Activated T-cell treated with anti-CD3 and anti-CD28 coated beads for 4 hours (primary cell): ENCODE measurements at places on chromosomes 16 and 17.

GRCh38 chr16:21628772-21629171, 23.6 kb downstream of the IGSF6 start:
- DNase-seq = no peak

DNA sequence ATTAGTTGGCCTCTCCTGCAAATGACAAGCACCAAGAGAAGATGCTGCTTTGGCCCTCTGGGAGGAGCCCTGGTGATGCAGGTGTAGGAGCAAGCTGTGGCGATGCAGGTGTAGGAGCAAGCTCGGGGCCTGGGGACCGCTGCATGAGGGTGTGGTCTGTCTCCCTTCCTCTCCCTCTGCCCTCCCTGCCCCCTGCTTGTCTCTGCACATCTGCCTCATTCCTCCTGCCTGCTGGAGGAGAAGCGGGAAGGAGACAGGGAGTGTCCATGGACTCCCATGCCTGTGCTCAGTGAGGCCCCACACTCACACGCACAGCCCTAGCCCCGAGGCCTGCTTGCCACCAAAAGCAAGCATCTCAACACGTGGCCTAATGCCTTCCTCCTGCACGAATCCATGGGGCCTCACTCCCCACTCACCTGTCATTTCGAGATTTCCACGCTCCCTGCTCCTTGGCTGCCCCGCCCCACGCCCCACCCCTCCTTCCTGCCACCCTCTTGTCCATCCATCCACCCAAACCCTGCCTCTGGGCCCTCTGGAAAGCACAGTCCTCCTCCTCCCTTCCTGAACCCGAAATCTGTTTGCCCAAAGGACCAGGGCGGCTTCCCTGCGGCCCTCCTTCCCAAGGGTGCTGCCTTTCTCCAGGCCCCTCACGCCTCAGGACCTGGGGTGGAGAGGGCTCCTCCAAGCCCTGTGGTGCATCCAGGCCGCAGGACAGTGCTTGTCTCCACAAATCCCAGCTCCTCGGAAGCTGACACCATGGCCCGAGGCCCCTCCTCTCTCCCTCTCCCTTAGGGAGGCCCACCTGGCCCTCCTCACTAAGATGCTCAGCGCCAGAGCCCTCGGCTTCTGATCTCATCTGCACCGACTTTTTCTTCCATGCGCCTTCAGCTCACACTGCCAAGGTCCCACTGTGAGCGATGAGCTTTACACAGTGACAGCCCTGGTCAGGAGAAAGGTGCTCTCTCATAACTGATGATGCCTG, 11.8 kb upstream of the ALDH3A1 start:
- DNase-seq = no peak

- no peak for DNase-seq
These were observed 742 bp upstream of the FBXO31 start for GRCh38 chr16:87384162-87384874.

- DNase-seq = no peak
These were observed 15.5 kb downstream of the SLC38A10 start for GRCh38 chr17:81279278-81280275.

GRCh38 chr17:5429191-5429887, 9.4 kb downstream of the RPAIN start:
- no peak for DNase-seq

DNA sequence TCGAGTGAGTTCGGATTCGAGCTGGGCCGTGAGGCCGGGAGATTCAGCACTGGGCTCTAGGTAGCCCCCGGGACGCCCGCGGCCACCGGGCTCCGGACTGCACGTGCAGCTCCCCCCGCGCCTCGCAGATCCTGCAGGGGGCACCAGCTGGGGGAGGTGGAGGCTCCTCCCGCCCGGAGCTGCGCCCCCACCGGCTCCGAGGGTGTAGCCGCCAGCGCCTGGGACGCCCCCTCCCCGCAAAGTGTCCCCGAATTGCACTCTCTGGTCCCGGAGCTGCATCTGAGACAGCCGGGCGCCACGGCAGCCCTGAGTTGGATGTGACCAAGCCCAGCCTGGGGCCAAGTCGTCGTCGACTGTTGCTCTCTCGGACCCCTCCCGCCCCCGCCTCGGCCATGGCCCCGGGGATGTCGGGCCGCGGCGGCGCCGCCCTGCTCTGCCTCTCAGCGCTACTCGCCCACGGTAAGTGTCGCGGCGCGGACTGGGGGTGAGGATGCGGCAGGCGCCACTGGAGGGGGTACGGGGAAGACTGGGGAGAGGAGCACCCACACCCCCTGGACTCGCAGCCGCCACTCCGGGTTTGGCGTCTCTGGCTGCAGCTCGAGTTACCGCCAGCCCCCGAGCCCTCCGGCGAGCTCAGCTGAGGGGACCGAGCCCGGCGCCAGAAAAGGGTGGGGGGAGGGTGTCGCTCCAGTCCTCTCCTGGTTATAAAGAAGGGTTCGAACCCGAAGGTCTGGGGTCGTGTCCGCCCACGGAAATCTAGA, 1.5 kb downstream of the TMEM132E start:
- peak; percentile 5 for DNase-seq
